D721Med (cell line): ENCODE measurements at places on chromosomes 2 and 18.

DNA sequence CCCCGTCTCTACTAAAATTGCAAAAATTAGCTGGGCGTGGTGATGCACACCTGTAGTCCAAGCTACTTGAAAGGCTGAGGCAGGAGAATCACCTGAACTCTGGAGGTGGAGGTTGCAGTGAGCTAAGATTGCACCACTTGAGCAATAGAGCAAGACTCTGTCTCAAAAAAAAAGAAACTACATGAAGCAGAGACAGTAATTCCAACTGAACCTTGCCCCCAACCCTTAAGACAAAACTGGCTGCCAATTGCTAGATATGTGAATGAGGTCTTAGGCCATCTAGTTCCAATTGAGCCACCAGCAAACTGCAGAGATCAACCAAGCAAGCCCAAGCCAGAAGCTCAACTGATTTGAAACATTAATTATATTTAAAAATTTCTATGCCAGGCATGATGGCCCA lies 25.9 kb downstream of the HAUS1 start:
- DNase-seq = no peak

- no peak for DNase-seq
These were observed 36.7 kb upstream of the TTC39C start for GRCh38 chr18:23977719-23978483.

DNA sequence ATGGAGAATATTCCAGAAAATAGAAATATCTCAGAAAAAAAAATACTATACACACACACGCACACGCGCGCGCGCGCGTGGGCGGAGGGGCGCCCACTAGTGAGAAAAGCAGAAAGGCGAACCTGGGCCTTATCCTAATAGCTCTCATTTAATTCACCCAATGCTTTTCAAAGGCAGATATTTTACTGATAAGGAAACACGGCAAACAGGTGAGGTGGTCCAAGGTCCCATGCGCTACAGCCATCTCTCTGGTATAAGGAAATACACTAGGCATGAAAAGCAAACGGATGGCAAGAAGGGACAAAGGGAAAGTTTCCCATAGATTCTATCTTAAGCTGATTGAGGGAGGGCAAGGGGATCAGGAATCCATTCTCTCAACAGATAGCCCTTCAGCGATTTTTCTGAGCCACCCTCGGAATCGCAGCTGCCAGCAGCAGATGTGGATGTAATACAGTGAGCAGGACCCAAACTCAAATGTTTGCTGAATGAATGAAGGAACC lies 136.7 kb downstream of the TMEM247 start:
- no peak for DNase-seq

GRCh38 chr2:240775905-240776304 lies 44.1 kb downstream of the KIF1A start:
- DNase-seq = no peak

DNA sequence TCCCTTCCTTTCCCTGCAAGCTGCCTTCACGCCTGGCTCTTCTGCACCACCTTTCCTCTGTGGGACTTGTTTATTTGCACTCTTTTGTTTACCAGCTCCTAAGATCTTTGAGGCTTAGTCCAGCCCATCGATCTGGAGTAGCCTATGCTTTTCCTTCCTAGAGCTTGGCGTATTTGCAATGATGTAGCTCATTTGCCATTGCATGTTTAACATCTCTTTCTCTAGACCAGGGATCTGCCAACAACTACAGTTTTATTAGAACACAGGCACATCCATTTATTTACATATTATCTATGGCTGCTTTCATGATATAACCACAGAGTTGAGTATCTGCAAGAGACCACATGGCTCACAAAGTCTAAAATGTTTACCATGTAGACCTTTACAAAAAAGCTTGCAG lies 150.4 kb downstream of the RAPGEF4 start:
- DNase-seq = no peak

DNA sequence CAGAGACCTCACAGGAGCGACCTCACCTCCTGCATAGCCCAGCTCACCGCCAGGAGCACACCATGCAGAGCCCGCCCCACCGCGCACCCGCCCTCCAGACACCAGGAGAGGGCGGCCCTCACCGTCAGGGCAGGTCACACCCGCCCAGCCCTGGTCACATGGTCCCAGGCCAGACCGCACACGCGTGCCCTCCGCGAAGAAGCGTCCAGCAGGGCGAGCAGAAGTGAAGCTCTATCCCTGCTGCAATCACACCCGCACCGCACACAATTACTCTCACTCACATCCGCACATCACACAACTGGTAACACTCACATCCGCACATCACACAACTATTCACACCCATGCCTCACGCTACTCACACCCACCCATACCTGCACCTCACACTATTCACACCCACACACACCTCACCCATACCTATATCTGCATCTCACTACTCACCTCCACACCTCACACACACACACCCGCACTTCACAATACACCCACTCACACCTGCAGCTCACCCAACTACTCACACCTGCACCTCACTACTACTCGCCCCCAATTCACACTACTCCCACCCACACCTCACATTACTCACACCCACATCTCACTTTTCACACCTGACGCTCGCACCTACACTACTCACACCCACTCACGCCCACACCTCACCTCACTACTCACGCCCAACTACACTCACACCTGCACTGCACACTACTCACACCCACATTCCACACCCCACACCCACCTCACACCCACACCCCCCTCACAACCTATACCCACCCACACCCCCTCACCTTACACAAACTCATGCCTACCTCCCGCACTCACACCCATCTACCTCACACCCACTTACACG lies 242.0 kb downstream of the HDAC4 start:
- DNase-seq = no peak

DNA sequence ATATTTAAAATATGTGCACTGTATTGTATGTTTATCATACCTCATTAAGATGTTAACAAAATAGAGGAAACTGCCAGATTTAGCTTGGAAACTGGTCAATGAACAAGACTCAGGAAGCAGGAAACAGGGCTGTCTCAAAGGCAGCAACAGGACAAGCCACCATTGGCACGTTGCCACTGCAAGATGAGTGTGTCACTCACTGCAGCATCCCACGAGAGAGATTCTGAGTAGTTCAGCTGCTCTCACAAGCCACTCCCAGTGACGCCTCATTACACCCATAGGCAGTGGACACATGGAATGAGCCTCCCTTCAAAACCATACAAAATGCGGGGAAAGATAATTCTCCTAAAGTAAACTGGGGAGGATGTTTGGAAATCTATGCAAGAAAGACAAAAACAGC lies 181.9 kb upstream of the DLGAP1 start:
- DNase-seq = no peak

- DNase-seq = no peak
These were observed 673.0 kb downstream of the ARHGAP15 start for GRCh38 chr2:143802242-143802641.

DNA sequence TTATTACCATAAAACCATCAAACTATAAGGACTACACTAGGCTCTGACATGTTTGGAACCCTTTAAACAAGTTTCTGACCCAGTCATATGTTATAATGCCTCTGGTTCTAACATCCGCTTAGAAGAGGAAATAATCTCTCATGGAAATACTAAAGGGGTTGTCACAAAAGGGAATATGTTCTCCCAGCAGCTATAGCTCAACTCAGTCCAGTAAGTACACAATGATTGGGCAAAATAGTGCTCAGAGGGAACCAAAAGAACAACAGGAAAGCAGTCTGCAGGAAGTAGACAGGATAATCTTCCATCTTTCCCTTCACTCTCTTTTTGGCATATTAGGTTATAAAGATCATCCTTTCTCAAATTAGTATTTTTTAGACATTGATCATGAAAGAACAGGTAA lies 4.3 kb downstream of the SRBD1 start:
- DNase-seq = no peak

- DNase-seq = no peak
These were observed 59.0 kb downstream of the MOGAT1 start for GRCh38 chr2:222730366-222730999.

- DNase-seq = no peak
These were observed 10.4 kb downstream of the MYT1L start for GRCh38 chr2:2320486-2321199.

DNA sequence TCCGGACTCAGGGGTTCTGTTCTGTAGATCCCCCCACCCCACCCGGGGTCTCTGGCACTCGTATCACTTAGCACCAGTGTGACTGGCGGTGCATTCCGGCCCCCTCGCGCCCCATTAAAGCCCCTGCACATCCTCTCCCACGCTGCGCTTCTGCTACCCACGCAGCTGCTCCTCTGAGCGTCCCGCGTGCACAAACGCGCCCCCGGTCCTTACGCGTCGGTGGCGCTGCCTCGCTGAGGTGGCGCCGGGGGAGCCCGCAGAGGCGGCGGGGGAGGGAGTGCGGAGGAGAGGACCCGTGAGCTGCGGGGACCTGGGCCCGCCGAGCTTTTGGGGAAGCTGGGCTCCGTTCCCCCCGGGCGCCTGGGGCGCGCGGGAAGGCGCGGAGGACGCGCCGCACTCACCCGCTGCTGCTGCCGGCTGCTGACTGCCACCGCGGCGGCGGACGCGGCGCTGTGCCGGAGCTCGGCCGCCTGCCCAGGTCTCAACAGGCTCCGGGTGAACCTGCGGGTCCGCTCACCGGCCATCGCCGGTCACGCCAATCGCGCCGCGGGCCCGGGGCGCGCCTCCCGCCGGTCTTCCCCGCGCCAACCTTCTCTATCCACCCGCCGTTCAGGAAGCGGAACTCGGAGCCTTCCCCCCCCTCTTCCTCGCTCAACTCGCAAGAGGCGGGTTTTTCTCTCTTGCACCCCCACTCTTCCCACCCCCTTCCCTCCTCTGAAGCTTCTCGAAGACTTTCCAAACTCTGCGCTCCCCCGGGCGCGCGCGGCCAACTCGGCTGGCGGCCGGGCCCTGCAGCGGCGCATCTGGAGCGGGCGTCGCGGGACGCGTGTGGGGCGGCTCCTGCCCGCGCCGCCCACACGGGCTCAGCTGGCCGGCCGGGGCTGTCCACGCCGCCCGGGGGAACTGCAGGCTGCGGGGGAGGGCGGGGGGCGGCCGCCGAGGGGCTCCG lies at the start of gene DOCK10:
TSS of gene DOCK10 (minus strand) at position 618 of the 949 bp plus-strand sequence. CDS start at position 524, 94 bp downstream.
- no peak for DNase-seq

DNA sequence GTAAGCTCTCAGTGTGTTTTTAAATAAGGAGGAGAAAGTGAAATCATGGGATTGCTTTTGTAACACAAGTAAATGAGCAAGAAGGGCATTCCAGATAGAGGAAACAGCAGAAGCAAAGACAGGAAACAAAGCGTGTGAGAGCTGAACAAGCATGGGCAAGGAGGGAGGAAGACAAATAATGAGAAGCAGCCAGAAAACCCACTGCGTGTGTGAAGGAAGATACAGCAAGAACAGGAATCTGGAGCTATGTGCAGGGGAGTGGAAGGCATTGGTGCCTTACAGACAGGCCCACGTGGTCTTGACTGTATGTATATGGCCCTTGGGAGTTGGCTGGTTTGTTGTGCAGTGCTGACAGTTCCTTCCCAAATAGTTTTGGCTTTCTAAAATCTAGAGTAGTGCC lies 88.6 kb downstream of the AAK1 start:
- no peak for DNase-seq
